ENCODE measurements at places on chromosomes 13 and 19.

DNA sequence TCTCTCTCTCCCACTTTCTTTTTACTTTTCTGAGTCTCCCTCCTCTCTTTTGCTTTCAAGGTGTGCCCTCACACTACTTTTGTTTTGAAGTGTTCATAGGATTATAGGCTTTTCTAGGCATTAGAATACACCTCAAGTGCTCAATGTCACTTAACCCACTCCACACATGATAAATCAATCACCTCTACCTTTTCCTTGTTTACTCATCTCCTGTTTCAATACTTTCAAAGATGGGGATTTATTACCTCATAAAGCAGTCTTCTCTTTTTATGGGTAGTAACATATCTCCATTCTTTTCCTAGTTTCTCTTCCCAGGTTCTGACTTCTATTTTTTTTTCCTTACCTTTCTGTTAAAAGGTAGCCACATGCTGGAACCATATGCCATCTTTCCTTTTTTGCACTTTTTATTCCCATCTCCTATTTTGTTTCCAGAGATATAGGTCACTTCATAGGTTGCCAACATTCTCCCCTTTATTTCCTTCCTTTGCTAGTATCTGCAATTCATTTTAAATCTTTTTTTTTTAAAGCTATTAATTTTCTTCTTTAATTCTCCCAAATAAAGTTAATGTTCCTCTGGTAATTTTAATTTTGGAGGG is 137.6 kb upstream of the SLC10A2 start:
- DNase-seq = no peak
- H3K36me3 ChIP-seq = no peaks in the 10 kb centered on the region
- no peak overlapping the region for H3K27ac ChIP-seq
- H3K4me1 ChIP-seq = no peaks in the 10 kb centered on the region
- no peaks in the 10 kb centered on the region for H3K27me3 ChIP-seq

DNA sequence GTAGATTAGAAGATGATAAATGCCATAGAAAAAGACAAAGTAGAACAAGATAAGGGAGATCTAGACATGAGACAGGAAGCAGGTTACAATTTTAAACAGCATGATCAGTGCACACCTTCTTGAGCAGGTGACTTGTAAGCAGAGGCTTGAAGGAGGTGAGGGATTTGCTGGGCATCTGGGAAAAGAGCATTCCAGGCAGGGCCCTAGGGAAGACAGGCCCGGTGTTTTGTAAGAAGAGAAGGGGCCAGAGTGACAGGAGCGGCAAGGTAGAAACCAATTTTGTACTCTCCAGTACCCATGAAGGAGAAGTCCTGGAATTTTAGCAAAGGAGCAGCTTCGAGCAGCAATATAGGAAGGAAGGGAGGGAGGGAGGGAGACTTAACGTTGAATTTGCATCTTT is 296.5 kb downstream of the MZT1 start:
- no peak overlapping the region for H3K27ac ChIP-seq
- H3K36me3 ChIP-seq = no peaks in the 10 kb centered on the region
- H3K4me3 ChIP-seq = no peak overlapping the region

DNA sequence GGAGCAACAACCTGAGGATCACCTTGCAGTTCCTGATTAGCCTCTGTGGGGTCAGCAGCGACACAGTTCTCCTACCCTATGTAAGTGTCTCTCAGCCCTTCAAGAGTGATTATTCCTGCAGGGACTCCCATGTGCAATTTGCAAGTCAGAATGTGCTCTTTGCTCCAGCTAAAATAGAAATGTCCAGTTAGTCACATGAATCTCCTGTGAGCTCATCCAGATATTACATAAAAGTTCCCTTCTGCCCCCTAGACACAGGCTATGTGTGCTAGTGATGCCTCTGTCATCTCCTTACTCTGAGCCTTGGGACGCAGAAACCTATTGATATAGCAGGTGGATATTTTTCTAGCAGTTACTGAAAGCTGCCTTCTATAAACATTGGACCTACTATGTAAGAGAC is 105.5 kb downstream of the ZAR1L start:
- H3K4me1 ChIP-seq = peaks cover 40% of the 10 kb centered on the region
- peak overlapping the region; percentile 64 for H3K27ac ChIP-seq
- DNase-seq = no peak
- H3K27me3 ChIP-seq = no peaks in the 10 kb centered on the region
- peaks cover 64% of the 10 kb centered on the region for H3K36me3 ChIP-seq

DNA sequence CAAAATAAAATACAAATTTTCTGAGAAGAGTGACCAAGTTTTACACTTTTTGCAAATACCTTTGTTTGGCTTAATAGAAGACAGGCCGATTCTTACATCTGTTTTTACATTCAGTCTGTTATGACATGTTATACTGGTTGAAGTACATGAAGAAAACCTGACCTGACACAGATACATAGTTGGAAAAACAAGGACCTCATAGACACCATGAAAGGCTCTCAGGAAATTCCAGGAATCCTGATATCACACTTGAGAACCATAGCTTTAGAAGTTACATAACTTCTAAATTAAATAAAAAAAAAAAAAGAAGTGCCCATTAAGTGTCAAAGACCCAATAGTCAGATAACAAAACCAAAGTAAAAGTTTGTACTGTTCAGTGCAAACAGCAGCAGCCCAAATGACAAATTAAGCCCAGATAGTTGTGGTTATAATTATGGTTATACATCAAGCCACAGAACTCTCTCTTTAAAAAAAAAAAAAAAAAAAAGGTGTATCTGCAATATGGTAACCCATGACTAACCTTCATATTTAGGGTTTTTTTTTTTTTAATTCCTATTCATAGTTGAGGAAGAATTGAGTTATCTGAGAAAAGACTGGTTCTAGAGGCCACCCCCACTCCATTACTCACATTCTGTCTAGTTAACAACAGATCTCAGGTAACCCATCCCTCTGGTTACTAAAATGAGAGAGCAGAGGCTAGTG is 19.8 kb downstream of the RBM26 start:
- H3K4me1 ChIP-seq = no peaks in the 10 kb centered on the region
- no peaks in the 10 kb centered on the region for H3K27me3 ChIP-seq
- no peak overlapping the region for H3K27ac ChIP-seq
- H3K4me3 ChIP-seq = no peak overlapping the region

DNA sequence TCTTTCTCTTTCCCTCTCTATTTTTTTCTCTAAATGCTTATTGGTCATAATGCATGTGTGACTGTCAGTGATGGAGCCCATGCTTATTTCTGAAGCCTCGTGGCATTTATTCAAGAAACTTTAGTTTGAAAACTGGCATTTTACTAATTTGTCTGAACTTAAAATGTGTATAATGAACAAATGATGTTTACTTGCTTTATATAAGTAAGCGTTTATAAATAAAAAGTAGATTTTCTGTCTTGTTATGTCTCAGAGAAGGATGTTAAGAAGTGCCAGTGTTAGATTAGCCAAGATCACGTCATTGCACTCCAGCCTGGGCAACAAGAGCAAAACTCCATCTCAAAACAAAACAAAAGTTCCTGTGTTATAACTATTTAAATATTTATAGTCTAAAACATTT is 1568.1 kb downstream of the EFNB2 start:
- H3K27ac ChIP-seq = no peak overlapping the region
- no peaks in the 10 kb centered on the region for H3K27me3 ChIP-seq
- H3K4me1 ChIP-seq = no peaks in the 10 kb centered on the region
- H3K4me3 ChIP-seq = no peak overlapping the region
- H3K36me3 ChIP-seq = no peaks in the 10 kb centered on the region
- no peak for DNase-seq

- H3K27ac ChIP-seq = peak overlapping the region; percentile 53
- H3K36me3 ChIP-seq = peaks cover 26% of the 10 kb centered on the region
- no peak for DNase-seq
- peaks cover 23% of the 10 kb centered on the region for H3K4me1 ChIP-seq
- H3K4me3 ChIP-seq = peak overlapping the region; percentile 71
- H3K27me3 ChIP-seq = no peaks in the 10 kb centered on the region
These were observed 407 bp downstream of the RAB3A start for GRCh38 chr19:18203408-18203862.

DNA sequence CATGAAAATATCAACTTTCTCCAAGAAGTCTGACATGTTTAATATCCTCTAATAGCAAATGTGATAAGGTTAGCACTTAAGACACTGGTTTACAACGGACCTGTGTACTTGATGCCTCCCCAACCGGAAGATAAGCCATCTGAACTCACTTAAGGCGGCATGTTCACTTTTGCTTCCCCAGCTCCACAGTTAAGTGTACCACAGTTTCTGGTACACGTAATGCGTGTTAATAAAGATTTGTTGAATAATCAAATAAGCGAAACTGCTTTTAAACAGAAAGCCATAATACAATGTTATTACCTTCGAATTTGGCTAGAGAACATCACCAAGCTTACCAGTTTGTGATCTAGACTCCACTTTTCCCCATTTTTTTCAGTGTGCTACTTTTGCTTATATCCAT is 1.4 kb upstream of the PAN3 start:
- no peaks in the 10 kb centered on the region for H3K4me1 ChIP-seq
- H3K27me3 ChIP-seq = no peaks in the 10 kb centered on the region
- no peaks in the 10 kb centered on the region for H3K36me3 ChIP-seq
- no peak overlapping the region for H3K4me3 ChIP-seq
- peak overlapping the region; percentile 96 for H3K27ac ChIP-seq

GRCh38 chr19:44762038-44762437 is 13.5 kb downstream of the BCL3 start:
- H3K36me3 ChIP-seq = peaks cover 40% of the 10 kb centered on the region
- peaks cover 14% of the 10 kb centered on the region for H3K4me1 ChIP-seq
- DNase-seq = no peak
- no peak overlapping the region for H3K27ac ChIP-seq
- no peak overlapping the region for H3K4me3 ChIP-seq

DNA sequence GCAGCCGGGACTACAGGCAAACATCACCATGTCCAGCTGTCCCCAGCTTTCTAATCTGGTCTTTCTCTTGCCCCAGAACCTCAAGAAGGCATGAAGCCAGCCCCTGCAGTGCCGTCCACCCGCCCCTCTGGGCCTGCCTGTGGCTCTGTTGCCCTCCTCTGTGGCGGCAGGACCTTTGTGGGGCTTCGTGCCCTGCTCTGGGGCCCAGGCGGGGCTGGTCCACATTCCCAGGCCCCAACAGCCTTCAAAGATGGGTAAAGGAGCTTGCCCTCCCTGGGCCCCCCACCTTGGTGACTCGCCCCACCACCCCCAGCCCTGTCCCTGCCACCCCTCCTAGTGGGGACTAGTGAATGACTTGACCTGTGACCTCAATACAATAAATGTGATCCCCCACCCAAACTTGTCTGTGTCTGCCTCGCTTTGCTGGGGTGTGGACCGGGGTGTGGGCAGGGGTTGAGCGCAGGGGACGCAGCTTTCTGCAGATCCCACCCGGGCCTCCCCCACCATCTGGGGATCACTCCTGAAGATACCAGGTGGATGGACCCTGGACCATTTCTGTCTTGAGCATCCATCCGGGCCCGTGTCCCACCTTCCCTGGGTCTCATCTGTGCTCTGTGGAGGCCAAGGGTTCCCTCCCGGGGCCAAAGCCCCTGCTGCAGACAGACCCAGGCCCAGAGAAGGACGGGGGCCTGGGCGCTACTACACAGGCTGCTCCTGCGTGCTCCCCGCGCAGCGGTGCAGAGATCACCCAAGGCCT is 15.3 kb downstream of the PRKCSH start:
- no peak overlapping the region for H3K27ac ChIP-seq
- peaks cover 52% of the 10 kb centered on the region for H3K36me3 ChIP-seq
- no peak for DNase-seq
- no peak overlapping the region for H3K4me3 ChIP-seq
- H3K4me1 ChIP-seq = peaks cover 7% of the 10 kb centered on the region

GRCh38 chr19:18254546-18255503 is 19.4 kb downstream of the IQCN start:
- DNase-seq = no peak
- H3K27ac ChIP-seq = no peak overlapping the region
- H3K4me3 ChIP-seq = no peak overlapping the region
- H3K27me3 ChIP-seq = no peaks in the 10 kb centered on the region

DNA sequence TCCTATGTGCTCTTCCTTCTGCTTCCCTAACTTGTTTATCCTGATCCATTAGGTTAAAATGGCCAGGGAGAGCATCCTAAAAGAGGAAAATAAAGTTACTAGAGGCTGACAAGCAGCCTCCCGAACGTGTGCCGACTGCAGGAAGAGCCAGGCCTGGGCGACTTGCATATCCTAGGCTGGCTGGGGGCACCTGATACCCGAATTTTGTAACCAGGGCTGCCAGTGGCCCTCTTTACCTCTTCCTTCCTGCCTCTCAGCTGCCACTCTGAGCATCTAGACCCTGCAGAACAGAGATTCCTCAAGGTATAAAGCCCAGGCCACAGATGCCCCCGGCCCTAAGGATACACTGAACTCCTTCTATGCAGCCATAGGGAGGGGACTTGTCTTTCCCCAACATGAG is 48.5 kb upstream of the KATNAL1 start:
- H3K4me3 ChIP-seq = no peak overlapping the region
- H3K27ac ChIP-seq = no peak overlapping the region
- H3K4me1 ChIP-seq = no peaks in the 10 kb centered on the region
- H3K27me3 ChIP-seq = no peaks in the 10 kb centered on the region

DNA sequence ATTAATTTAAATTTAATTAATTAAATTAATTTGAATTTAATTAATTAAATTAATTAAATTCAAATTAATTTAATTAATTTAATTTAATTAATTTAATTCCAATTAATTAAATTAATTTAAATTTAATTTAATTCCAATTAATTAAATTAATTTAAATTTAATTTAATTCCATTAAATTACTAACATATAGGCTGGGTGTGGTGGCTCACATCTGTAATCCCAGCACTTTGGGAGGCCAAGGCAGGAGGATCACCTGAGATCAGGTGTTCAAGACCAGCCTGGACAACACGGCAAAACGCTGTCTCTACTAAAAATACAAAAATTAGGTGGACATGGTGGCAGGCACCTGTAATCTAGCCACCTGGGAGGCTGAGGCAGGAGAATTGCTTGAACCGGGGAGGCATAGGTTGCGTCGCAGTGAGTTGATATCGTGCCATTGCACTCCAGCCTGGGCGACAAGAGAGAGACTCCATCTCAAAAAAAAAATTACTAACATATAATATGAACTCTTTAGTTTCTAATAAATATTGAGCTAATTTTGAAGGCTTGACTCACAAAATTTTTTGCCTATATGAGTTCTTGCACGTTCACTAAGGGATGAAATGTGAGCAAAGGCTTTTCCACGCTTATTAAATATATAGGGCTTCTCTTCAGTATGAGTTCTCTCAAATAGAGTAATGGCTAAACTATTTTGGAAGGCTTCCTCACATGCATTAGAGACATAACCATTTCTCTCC is 9.0 kb upstream of the USP29 start:
- no peak overlapping the region for H3K4me3 ChIP-seq
- no peaks in the 10 kb centered on the region for H3K4me1 ChIP-seq
- H3K36me3 ChIP-seq = no peaks in the 10 kb centered on the region
- peaks cover 16% of the 10 kb centered on the region for H3K27me3 ChIP-seq

GRCh38 chr13:41470196-41470595 is 12.8 kb downstream of the RGCC start:
- no peaks in the 10 kb centered on the region for H3K27me3 ChIP-seq
- no peak overlapping the region for H3K4me3 ChIP-seq
- no peak overlapping the region for H3K27ac ChIP-seq

All from heart left ventricle (tissue), 16 donors.